ENCODE measurements at places on chromosomes 5 and 9.

GRCh38 chr9:89889865-89890264 lies 285.1 kb downstream of the GADD45G start:
- DNase-seq: no peak

- no peak for DNase-seq
Measured at GRCh38 chr5:170248172-170248930, 15.6 kb downstream of the C5orf58 start.

- no peak for DNase-seq
Measured at GRCh38 chr5:161378701-161379100, 167.8 kb downstream of the GABRB2 start.

GRCh38 chr9:125565126-125565525 lies 141.9 kb downstream of the MAPKAP1 start:
- no peak for DNase-seq

- DNase-seq: no peak
Measured at GRCh38 chr5:97838214-97838613, 655.2 kb upstream of the RIOK2 start.

GRCh38 chr9:3308609-3309008 lies 217.2 kb downstream of the RFX3 start:
- no peak for DNase-seq
